DMS79 (cell line): ENCODE measurements at places on chromosomes 13 and 19.

DNA sequence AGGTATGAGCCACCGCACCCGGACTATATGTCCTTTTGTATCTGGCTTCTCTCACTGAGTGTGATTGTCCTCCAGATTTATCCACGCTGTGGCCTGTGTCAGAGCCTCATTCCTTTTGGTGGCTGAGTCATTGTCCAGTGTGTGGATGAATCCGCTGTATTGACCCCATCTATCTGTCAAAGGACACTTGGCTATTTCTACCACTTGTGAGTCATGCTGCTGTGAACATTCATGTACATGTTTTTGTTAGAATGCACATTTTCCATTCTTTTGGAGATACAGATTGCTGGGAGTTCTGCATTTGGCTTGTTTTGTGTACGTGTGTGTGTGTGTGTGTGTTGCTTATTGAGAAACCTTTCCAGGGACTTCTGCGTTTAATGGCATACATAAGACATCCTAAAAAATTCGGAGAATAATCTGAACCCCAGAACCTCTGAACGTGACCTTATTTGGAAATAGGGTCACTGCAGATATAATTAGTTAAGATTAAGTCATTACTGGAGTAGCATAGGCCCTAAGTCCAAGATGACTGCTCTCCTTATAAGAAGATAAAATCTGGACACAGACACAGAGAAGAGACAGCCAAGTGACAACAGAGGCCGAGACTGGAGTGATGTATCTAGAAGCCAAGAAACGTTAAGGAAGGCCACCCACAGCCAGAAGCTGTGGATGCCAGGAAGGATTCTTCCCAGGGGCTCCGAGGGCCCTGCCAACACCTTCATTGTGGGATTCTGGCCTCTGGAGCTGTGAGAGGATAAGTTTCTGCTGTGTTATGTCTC, 4.9 kb upstream of the GIPC3 start:
- DNase-seq, result no peak

DNA sequence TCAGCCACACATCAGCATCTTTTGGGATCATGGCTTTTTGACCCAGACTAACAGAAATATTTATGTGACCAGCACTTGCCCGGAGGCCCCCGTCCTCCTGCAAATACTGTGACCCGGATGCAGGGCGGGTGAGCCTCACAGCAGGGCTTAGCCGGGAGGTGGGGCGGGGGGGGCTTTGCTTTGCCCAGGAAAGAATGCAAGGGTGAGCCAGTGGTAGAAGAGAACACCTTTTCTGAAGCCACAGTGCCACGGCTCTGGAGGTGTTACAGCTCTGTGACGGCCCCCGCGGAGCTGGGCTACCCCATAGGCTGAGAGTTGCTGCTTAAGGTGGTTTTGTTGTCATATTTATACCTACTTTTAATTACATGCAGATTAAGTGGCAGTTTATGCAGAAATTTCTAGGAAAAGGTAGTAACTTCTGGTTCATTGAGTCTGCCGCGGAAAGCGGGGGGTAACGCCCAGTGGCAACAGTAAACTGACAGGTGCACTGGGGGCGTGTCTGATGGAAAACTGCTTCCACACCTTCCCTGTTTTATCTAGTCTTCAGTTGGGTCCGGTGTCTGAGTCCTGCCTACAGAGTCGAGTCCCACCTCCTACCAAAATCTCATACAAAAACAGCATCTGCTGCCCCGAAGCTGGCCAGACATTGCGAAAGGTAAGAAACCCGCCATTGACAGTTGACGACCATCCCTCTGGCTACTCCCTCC, 187.9 kb downstream of the TEX29 start:
- peak; percentile 48 for DNase-seq

DNA sequence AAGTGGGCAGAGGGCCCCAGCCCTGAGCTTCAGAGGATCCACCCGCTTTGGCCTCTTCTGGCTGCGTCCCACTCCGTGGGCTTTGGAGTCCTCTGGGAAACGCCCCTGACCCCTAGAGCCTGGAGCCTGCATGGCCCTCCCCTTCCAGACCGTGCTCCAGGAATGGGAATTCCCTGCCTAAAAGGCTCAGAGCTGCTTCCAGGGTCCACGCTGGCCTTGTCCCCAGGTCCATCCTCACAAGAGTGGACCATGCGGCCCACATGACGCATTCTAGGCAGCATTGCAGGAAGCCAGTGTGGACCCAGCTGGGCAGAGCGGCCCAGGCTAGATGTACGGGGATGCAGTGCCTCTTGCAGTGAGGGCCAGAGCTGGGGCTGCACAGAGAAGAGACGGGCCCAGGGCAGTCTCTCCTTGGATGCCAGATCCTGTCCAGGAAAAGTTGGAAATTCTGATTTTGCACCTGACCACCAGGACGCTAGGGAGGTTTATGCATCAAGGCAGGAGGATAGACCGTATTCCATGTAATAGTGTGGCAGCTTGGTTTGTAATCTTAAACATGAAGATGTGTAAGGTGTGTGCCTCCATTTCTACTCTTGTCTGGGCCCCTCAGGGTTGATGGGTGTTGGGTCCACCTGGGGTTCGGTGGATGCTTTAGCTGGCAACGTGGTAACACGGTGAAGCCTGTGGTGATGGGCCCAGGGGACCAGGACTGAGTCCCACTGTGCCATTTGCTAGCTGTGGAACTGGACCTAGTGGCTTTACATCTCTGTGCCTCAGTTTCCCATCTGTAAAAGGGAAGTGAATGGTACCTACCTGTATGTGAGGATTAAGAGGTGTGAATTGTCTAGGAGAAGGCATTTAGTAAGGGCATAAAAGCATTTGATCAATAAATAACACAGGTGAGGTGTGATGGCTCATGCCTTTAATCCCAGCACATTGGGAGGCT, 14.8 kb upstream of the FXYD3 start:
- no peak for DNase-seq

DNA sequence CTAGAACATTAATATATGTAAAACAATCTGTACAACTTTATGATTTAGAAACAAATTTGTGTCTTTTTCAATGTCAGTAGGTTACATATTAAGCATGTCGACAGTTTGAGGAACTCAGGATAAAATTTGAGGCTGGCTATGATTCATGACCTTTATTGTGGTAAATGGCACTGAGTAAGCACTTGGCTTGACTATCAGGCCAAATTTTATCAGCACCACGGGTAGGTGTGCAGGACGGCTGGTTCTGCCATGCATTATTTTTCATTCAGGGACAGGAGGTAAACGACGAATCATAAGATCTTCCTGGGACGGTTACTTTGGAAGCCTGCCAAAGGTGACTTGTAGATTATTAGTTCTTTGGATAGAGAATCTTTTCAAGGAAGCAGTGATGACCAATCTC, 19.9 kb upstream of the CYP4F8 start:
- no peak for DNase-seq

- DNase-seq, result no peak
Observed at GRCh38 chr13:44750630-44751029, 174.5 kb upstream of the TSC22D1 start.

DNA sequence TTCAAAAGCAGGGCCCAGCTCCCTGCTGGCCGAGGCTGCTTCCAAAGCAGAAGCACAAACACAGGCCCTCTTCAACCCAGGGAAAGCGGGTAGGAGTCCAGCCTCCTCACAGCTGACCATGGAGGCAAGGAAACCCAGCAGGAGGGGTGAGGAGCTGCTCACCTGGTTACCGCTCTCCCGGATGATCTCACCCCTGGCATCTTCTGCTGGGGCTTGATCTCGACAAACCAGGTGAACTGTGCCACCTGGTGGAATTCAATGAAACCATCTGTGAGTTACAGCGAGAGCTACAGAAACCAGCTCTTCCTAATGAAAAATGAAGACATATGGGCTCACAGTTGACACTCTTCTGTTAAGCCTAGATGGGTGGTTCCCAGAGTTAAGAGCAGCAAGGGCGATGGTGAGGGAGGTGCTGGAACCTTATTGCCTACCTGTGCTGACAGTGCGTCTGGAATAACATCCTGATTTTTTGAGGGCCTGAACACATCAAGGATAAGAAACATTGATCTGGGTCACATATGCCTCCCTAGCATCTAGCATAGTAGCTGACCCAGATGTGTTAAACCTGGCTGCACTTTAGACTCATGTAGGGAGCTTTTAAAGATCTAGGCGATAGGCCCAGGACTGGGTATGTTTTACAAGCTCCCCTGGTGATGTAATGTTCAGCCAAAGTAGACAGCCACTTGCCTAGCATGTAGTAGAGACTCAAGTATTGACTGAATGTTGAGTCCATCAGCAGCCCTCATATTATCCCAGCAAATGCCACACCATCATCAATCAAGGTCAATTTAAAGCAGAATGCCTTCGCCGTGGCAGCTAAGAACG, 6.1 kb downstream of the DHRS12 start:
- peak; percentile 76 for DNase-seq

- DNase-seq, result no peak
Observed at GRCh38 chr19:47324502-47324901, 7.5 kb upstream of the C5AR2 start.

DNA sequence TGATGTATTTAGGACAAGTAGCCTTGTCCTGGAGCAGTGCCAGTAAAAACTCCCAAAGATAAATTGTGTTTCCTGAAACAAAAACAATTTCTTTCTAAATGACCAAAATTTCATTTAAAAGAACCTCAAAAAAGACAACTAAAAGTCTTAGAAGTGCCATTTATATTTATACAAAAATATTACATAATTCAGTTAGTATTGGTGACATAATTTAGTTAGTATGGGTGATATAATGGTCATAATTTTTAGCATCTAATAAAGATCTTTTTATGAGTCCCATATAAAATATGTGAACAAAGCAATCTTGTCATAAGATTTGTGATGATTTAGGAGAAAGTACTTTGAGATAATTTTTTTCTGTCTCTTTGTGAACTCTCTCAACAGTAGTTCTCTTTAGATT, 76.0 kb downstream of the ELF1 start:
- DNase-seq, result no peak

DNA sequence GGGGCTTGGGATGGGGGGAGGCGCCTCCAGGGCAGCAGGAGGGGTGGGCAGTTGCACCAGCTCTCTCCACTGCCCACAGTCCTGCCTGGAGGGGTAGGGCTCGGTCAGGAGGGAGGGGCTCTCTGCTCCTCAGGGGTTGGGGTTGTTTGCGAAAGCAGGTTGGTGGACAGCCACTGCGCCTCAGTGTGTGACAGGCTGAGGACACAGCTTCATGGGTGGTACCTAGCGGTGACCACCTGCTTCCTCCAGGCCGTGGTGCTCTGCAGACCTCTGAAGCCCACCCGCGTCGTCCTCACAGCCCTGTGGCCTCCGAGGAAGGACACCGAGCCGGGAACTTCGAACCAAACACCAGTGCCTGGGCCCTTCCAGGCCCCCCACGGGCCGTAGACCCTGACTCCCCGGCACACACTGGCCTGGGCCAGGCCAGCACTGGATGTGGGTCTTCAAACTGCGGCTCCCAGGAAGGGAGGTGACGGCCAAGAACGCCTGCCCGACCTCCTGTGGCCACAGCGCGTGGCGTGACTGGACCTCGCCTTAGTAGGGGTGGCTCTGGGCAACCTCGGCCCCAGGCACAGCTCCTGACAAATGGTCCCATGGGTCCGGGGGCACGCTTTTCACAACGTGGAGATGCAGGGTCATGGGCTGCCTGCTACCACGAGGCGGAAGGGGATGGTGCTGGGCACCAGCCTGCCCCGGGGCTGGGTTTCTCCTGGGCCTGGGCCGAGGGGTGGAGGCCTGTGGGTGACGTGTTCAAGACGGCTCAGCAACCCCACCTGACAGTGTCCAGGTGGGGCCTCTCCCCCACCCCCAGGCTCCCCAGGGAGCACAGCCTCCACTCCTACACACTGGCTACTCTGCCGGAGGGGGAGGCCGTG, 173.2 kb downstream of the KDM4B start:
- DNase-seq, result no peak

- DNase-seq, result no peak
Observed at GRCh38 chr13:83121896-83122295, 760.4 kb downstream of the SLITRK1 start.
